PC-3 (cell line): ENCODE measurements at places on chromosomes 3 and 15.

DNA sequence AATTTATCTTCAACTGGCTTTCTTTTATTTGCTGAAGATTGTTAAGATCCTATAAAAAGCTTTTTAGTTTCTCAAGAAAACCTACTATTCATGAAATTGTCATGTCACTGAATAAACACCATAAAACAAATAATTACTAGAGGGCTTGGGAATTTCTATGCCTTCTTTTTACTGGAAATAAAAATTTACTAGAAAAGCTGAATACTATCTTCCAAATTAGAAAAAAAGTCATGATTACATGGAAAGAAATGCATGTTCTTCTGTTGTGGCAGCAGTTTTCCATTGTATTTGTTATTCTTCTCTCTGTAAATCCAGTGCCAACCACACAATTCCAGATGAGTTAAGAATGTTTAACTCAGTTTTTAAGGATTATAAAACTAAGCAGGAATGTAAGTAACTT, 153.8 kb downstream of the RAP2B start:
- DNase-seq: peak; percentile 61
- H3K27ac ChIP-seq: peak overlapping the region; percentile 50
- 0 out of 2 replicates have a peak, but pooled peaks cover 5% of the 10 kb centered on the region for H3K4me1 ChIP-seq
- no peak overlapping the region for H3K4me3 ChIP-seq

DNA sequence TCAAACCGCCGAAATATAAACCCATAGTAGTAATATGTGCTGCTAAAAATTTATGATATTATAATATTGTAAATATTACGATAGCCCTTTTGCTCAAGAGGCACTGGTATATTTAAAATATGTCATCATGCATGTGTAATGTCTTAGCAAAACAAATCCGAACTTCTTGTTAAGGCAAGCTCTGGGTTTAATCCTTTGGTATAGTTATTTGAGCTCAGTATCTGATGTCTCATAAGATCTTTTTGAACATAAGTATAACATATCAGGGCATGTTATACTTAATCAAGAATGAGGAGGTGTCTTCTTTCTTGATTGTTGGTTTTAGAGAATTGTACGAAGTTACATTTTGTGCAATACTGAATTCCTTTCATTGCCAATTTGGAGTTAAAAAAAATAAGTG, 154.1 kb upstream of the CBLB start:
- no peak overlapping the region for H3K4me3 ChIP-seq
- no peak overlapping the region for H3K27ac ChIP-seq
- no peak for DNase-seq
- peaks cover 8% of the 10 kb centered on the region for H3K4me1 ChIP-seq
- no peaks in the 10 kb centered on the region; the same call in 1 of the 2 replicates for H3K36me3 ChIP-seq
- H3K27me3 ChIP-seq: no peaks in the 10 kb centered on the region

GRCh38 chr3:152209776-152210175, 59.0 kb upstream of the MBNL1 start:
- no peaks in the 10 kb centered on the region for H3K36me3 ChIP-seq
- peaks cover 15% of the 10 kb centered on the region for H3K4me1 ChIP-seq
- H3K4me3 ChIP-seq: no peak overlapping the region
- no peak for DNase-seq
- no peak overlapping the region for H3K27ac ChIP-seq
- no peaks in the 10 kb centered on the region for H3K27me3 ChIP-seq

- no peak overlapping the region for H3K27ac ChIP-seq
- no peak for DNase-seq
- no peaks in the 10 kb centered on the region for H3K36me3 ChIP-seq
- H3K4me1 ChIP-seq: no peaks in the 10 kb centered on the region
- no peak overlapping the region for H3K4me3 ChIP-seq
- H3K27me3 ChIP-seq: no peaks in the 10 kb centered on the region
Observed at GRCh38 chr15:77863491-77864105, 213.9 kb downstream of the TBC1D2B start.
